ENCODE measurements at places on chromosomes 11 and 22.

- DNase-seq = no peak
Observed at GRCh38 chr22:48125416-48125815, 1363.0 kb downstream of the TBC1D22A start.

GRCh38 chr11:17722000-17722643 is 2.8 kb downstream of the MYOD1 start:
- DNase-seq = no peak

- no peak for DNase-seq
Observed at GRCh38 chr11:68028802-68029545, 1.5 kb upstream of the NDUFS8 start.

- DNase-seq = no peak
Observed at GRCh38 chr11:33892906-33893594, 1.2 kb upstream of the LMO2 start.

DNA sequence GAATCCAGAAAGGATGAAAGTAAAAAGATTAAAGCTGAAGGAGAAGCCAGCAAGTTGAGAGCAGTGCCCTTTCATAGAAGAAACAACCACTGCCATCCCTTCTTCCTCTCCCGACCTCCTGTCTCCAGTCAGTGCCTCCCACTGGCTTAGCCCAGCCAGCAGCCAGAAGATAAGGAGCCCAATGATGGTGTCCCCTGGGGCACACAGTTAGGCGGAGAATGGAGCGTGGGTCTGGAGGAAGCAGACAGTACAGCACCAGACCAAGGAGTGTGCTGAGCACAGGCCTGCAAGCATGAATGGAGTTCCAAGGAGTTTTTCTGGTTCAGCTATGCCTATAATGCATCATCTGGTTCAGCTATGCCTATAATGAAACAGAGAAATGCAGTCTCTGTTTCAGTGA is 54.3 kb upstream of the TNRC6B start:
- no peak for DNase-seq

DNA sequence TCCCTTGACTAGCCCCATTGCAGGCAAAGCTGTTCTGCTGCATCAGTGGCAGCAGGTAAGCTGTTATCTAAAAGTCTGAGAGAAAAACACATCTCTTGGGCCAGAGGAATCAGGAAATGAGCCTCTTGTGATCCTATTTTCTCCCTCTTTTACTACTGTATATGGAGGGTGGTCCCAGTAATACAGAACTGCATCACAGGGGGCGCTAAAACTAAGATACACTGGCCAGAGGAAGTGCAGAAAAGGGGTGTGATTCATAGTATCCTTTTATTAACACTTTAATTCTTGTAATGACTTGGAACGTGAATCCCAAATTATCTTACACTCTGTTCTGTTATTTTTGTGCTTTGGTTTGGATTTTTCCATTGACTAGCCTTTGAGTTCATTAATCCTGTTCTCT is 8.8 kb upstream of the MED17 start:
- DNase-seq = no peak

DNA sequence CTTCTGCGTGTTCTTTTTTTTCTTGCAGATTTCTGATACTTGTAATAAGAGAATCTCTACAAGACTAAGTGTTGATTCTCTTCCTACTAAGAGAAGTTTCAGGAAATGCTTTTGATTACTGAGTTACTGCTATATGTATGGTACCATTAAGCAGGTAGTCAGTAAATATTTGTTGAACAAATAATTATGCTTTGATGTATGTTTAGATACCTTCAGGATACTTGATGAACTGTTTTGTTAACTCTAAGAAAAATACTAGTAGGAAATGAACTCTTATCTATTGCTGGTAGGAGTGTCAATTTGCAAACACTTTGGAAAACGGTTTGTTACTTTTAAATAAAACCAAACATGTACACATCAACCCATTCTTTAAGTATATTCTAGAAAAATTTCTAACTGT is 90.6 kb downstream of the TMEM135 start:
- no peak for DNase-seq

- DNase-seq = no peak
Observed at GRCh38 chr11:68763926-68764657, 12.8 kb upstream of the TESMIN start.

DNA sequence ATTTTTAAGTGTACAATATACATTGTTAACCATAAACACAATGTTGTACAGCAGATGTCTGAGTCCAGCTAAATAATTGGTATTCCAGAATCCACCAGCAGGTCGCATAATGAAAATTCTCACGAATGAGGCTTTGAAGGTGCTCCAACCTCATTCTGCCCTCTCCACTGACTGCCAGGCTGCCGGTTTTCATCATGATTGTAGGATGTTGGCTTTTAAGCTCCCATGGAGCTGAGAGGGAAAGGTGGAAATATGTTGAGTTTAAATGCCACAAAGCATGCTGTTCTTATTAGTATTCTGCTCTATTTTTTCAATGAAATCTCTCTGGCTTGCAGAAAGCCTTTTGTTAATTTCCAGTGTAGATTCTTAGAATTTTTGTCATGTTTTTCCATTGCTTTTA is 337.2 kb upstream of the DDI1 start:
- no peak for DNase-seq

GRCh38 chr22:41752011-41752970 is 48.2 kb upstream of the CCDC134 start:
- no peak for DNase-seq

DNA sequence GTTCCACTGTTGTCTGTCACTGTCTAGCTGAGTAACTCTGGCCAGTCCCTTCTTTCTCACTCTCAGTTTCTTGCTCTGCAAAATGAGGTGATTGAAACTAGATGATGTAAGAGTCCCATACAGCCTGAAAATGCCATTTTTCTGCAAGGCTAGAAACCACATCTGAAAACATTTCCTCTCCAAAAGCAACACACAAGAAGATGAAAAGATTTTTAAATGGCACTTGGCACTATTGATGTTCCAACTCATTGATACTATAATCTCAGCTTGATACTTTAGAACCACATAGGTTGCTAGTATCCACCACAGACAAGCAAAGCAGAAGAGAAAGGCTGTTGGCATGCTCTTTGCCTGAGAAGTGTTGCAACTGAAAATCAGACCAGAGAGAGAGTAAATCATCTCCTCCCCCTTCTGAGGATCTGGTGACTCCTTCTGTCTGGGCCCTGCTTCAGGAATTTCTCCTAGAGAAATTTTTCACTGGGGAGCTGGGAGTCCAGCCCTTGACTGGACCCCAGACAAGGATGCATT is 1217.9 kb downstream of the LRRC4C start:
- DNase-seq = peak; percentile 5

DNA sequence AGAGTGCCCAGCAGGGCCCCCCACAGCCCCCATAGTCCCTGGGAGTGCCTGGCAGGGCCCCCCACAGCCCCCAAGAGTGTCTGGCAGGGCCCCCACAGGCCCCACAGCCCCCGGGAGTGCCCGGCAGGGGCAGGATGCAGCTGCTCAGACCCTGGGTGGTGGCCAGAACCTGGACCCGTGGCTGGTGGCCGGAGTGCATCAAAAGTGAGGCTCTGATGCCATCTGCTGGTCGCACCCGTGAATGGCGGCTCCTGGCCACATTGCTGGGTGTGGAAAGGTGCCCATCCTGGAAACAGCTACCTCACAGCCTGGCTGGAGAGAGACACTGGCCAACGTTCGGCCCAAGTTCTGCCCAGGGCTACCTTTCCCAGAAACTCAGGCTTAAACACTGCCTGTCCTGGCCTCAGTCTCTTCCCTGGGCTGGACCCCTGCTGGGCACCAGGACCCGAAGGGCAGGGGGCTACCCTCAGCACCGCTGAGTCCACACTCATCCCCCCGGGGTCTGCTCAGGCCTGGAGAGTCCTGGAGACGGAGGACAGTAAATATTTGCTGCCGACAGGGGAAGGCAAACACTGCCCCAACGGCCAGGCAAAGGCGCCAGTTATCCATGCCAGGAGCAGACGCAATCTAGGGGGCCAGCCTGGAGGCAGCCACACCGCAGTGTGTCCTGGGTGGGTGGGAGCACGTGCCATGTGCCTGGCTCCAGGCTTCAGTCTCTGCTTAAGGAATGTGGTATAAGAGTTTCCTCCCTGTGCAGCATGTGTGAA is 4.4 kb downstream of the INS start:
- no peak for DNase-seq

DNA sequence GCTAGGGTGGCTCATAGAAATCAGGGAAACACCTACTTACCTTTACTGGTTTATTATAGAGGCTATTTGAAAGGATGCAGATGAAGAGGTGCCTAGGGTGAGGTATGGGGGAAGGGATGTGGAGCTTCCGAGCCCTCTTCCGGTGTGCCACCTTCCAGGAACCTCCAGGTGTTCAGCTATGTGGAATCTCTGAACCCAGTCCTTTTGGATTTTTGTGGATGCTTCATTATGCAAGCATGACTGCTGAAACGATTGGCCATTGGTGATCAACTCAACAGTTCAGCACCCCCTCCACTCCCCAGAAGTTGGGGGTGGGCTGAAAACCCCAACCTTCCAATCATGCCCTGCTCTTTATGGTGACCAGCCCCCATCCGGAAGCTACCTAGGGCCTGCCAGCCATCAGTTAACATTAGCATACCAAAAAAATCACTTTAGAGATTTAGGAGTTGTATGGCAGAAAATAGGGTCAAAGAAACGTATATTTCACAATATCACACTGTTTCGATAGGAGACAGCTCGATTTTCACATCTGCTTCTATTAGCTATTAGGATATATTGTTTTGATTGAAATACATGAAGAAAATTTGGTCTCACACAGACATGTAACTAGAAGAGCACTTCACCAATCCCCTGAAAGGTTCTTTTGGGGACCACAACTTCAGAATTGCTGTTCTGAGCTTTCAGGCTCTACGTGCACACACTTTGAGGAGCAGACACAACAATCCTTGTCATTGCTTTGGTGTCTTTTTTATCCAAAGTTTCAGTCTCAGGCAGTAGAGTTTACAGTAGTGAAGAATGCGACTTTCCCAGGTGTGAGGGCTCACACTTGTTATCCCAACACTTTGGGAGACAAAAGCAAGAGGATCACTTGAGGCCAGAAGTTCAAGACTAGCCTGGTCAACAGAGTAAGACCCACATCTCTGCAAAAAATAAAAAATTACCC is 3.3 kb upstream of the POLR2G start:
- no peak for DNase-seq

DNA sequence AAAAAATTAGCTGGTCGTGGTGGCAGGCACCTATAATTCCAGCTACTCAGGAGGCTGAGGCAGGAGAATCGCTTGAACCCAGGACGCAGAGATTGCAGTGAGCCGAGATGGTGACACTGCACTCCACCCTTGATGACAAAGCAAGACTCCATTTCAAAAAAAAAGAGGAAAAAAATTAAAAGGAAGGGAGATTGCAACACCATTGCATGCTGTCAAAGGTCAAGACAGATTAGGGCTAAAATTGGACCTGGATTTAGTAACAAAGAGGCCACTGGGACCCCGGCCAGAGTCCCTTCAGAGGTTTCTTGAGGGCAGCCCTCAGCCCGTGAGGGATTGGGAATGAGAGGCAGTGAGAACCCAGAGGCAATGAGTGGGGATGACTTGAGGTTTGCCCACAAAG is 8.2 kb upstream of the MAFF start:
- DNase-seq = no peak

- DNase-seq = peak; percentile 90
Observed at GRCh38 chr11:606245-606644, 9.5 kb downstream of the IRF7 start.

DNA sequence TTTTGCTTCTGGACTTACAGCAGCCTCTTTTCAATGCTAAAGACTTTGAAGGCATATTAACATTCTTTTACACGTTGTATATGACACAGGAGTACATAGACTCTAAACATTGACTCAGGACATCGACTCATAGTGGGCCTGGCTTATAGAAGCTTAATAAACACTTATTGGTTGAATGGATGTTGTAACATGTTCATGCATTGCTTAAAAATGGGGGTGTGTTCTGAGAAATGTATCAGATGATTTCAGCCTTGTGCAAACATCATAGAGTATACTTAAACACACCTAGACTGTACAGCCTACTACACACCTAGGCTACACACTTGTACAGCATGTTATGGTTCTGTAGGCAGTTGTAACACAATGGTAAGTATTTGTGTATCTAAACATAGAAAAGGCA is 17.9 kb downstream of the TTC17 start:
- DNase-seq = no peak

- DNase-seq = no peak
Observed at GRCh38 chr11:76371170-76371569, 9.8 kb downstream of the THAP12 start.

GRCh38 chr11:76526878-76527277 is 82.1 kb downstream of the EMSY start:
- no peak for DNase-seq

- DNase-seq = no peak
Observed at GRCh38 chr11:65445604-65446445, 23.2 kb downstream of the NEAT1 start.

- no peak for DNase-seq
Observed at GRCh38 chr11:64438986-64439771, 80.2 kb downstream of the RPS6KA4 start.

GRCh38 chr22:23053051-23053707 is 17.1 kb upstream of the GNAZ start:
- no peak for DNase-seq

DNA sequence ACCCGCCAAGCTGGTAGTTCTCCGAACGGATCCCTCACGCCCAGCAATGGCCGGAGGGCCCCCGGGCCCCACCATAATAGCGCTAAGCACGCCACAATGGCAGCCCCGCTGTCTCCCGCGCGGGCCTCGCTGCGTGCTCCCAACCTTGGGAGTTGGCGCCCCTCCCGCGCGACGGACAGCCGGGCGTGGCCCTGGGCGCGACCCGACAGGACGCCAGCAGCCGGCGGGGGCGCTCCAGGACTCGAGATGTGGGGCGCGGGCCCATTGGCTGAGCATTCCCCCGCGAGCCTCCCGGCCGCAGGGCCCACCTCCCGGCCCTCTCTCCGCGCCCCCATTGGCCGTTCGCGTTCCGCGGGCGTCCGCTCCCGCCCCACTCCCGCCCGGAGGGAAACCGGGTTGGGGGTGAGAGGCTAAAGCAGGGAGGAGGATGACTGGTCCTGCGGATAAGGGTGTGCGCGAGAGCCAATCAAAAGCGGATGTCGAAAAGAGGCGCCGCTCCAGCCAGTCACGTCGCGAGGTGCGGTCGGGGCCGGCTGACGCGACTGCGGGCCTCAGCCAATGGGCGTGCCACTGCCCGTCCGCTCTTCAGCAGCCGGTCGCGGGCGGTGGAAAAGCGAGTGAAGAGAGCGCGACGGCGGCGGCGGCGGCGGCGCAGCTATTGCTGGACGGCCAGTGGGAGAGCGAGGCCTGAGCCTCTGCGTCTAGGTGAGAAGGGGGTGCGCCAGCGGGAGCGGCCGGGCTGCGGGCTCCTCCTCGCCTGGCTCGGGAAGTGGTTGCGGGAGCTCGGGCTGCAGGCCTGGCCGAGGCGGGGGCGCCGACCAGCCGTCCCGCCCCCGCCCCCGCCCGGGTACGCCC is at the start of gene FAR1:
Gene FAR1, plus strand, starts transcription at position 567 of the 855 bp plus-strand sequence. CDS start 26,098 bp downstream, outside the sequence.
- peak; percentile 99 for DNase-seq

DNA sequence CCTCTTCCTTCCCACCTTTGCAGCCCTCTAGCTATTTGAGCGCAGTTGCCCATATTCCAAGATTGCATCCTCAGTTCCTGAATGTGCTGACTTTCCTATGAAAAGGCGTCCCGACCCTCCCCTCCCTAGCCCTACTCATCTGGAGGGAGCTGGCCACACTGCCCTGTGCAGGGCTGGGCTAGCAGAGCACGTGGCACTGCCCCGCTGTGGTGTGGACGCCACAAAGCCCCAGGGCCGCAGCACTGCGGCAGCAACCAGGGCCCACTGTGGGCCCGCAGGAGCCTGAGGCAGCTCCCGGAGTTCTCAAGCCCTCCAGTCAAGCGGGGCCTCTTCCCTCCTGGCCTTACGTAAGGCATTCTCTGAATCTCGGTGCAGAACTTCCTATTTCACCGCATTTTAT is 27.6 kb downstream of the B3GAT1 start:
- no peak for DNase-seq

All from C1 segment of cervical spinal cord (tissue), 14 donors.